Midbrain (tissue), 1 donor: ENCODE measurements at places on chromosomes 3 and 15.

- no peak for DNase-seq
Observed at GRCh38 chr3:52353291-52353855, 37.3 kb downstream of the DNAH1 start.

GRCh38 chr15:48603123-48603500, 42.4 kb downstream of the FBN1 start:
- no peak for DNase-seq

GRCh38 chr15:52232327-52232726, 41.1 kb upstream of the GNB5 start:
- no peak for DNase-seq

DNA sequence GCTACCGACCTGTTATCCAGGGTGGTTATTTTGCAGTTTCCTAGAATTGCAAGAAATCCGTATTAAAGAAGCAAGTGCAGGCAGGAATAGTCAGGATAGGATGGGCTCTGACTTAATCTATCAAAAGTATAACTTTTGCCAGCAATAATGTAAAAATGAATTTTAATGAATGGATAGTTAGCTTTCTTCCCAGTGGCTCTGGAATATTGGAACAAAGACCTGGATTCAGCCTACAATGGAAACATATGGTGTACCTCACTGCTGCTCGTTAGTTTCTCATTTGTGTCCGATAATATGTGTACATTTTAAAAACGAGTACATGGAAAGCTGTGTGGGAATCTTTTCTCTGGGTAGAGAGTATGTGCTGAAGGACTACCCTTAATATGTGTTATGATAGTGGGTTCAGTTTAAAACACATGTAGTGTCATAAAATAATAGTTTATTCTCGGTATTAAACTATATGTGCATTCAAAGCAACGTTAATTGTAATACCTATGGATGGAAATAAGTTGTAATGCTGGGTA, 805 bp downstream of the SERPINI1 start:
- DNase-seq, result peak; percentile 26

GRCh38 chr15:47715856-47716445, 1.4 kb upstream of the SEMA6D start:
- DNase-seq, result peak; percentile 81

GRCh38 chr15:62742409-62743171, 300.0 kb upstream of the TPM1 start:
- peak; percentile 73 for DNase-seq

GRCh38 chr15:75043509-75044257, 20.3 kb downstream of the PPCDC start:
- peak; percentile 93 for DNase-seq

GRCh38 chr3:17945799-17946399, 203.5 kb upstream of the TBC1D5 start:
- no peak for DNase-seq

GRCh38 chr3:69386556-69387385, 883 bp upstream of the FRMD4B start:
- DNase-seq, result no peak

- no peak for DNase-seq
Observed at GRCh38 chr3:123361071-123361470, 87.8 kb downstream of the ADCY5 start.

DNA sequence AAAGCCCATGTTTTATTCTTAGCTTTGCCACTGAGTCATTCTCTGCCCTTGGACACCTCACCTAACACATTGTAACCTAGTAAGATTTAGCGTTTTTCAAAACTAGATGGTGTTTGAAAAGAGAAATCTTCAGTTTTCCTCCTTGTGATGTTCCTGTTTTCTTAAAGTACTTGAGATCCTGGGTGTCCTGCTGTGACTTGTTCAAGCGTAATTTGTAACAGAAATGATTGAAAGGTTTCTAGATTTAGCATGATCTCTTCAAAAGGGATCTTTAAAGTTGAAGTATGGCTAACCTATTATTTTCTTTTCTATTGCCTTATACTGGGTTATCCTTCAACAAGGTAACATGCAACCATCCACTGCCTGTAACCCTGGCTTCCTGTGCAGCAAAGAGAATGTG, 32.6 kb upstream of the SPATA16 start:
- DNase-seq, result no peak

GRCh38 chr3:184531626-184532280, 29.8 kb upstream of the EPHB3 start:
- DNase-seq, result no peak

DNA sequence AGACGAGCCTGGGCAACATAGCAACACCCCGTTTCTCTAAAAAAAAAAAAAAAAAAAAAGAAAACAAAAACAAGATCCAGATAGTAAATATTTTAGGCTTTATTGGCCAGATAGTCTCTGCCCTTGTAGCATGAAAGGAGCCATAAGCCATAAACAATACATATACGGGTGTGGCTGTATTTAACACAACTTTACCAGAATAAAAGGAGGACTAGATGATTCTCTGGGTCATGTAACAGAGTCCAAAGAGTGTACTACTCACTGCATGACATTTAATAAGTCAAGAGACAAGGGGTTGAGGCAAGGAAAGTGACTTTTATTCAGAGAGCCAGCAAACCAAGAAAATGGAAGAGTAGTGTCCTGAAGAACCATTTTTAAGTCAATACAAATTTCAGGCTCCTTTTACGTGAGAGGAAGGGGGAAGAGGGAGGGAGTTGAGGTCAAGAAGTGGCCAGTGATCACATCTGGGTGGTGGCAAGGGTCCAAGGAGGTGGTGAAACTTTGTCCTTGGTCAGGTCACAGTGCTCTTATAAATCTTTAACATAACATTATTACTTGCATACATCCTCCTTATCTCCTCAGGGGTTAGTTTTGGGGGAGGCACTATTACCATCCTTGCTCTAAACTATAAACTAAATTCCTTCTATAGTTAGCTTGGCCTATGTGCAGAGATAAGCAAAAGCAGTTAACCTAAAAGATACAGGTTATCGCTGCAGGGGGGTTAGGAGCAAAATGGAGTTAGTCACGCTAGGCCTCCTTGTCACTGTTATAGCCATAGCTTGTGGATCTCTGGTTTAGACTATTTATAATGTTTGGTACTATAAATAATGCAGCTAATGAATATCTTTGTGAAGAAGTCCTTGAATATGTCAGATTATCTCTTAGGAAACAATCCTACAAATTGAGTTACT, 46.1 kb downstream of the METTL6 start:
- DNase-seq, result no peak

DNA sequence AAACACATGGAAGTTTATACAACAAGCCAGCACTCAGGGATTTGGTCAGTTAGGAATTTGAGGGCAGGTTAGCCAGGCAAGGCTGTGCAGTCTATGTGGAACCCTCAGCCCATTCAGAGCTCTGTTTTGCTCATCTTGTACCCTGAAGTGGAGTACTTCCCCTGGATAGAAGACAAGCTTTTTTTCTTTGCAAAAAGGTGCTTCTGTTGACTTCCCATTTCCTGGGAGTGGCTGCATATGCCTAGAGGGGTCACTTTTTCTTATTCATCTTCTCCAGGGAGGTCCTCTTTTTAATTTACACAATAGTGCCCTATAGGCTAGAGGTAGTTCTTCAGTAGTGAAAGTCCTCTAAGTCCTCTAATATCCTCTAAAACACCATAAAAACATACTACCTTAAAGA, 225.0 kb upstream of the P2RY1 start:
- DNase-seq, result no peak

GRCh38 chr15:36053746-36054145, 507.8 kb upstream of the DPH6 start:
- no peak for DNase-seq

- DNase-seq, result no peak
Observed at GRCh38 chr15:96849271-96849900, 518.9 kb downstream of the NR2F2 start.

GRCh38 chr15:70283511-70283910, 185.8 kb upstream of the TLE3 start:
- DNase-seq, result no peak

GRCh38 chr3:72862314-72863090, 14.3 kb upstream of the SHQ1 start:
- no peak for DNase-seq

GRCh38 chr3:52704611-52705437, 767 bp downstream of the GLT8D1 start:
- no peak for DNase-seq

DNA sequence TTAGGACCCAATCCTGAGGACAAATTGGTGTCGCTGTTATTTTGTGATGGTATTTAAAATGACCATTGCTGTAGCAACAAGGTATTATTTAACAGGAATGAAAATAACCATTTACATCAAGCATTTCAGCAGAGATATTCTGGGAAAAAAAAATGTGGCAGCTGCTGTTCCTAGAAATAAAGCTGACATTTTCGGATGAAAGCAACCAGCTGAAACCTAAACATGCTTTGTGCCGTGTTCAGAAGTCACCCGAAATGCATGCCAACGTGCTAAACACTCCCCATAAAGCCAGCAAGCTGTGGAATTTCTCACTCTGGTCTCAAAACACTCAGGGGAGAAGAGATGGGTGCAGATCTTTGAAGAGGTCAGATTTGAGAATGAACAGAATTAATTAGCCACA, 31.5 kb upstream of the TAFA4 start:
- DNase-seq, result no peak

DNA sequence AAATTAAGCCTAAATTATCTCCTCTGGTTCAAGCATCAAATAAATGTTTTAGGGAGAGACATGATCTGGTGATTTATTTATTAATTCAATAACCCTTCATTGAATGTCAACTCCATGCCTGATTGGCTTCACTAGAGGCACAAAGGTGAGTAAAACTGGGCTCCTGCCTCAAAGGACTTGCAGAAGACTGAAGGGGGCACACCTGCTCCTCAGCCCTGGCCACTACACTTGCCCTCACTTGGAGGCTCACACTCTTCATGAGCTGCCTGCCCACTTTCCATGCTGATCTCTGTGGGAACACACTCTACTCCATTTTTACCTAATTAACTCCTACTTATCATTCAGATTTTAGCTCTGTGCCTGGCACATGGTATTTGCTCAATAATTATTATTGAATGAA, 84.4 kb upstream of the KCNMB2 start:
- DNase-seq, result no peak

- no peak for DNase-seq
Observed at GRCh38 chr3:113712129-113712528, 15.7 kb upstream of the USF3 start.

GRCh38 chr3:188752850-188753249, 418.9 kb upstream of the TPRG1 start:
- no peak for DNase-seq

- no peak for DNase-seq
Observed at GRCh38 chr3:187987924-187988323, 166.0 kb upstream of the LPP start.

DNA sequence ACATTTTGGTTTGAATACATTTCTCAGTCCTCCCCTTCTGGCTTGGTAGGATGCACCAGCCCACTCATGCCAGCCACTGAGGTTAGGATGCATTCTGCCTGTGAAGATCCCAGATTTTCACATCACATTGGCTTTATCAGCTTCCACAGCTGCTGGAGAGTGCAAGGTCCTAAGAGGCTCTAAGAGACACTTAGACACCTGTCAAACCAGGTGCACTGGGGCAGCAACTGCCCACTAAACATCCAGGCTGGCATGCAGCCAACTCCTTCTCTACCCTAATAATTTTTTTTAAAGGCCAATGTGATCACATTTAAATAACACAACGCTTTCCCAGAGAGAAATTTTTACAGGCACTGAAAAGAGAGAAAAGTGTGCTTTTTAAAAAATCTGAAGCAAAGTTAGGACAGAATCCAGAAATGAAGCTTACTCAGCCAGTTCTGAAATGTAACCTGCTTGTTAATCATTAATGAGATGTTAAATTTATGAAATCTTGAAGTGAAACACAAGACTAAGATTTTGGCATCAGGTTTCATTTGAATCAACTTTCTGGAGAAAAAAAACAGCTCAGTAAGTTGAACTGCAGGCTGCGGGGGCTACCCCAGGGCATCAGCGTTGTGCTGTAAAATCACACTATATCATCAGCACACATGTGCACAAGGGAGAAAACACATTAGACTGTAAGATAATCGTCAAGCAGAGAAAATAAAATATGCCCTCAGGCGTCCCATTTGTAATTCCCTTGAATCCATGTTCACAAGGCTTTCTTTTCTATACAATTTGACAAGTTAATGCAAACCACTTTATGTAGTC, 312.9 kb downstream of the ZBBX start:
- no peak for DNase-seq

DNA sequence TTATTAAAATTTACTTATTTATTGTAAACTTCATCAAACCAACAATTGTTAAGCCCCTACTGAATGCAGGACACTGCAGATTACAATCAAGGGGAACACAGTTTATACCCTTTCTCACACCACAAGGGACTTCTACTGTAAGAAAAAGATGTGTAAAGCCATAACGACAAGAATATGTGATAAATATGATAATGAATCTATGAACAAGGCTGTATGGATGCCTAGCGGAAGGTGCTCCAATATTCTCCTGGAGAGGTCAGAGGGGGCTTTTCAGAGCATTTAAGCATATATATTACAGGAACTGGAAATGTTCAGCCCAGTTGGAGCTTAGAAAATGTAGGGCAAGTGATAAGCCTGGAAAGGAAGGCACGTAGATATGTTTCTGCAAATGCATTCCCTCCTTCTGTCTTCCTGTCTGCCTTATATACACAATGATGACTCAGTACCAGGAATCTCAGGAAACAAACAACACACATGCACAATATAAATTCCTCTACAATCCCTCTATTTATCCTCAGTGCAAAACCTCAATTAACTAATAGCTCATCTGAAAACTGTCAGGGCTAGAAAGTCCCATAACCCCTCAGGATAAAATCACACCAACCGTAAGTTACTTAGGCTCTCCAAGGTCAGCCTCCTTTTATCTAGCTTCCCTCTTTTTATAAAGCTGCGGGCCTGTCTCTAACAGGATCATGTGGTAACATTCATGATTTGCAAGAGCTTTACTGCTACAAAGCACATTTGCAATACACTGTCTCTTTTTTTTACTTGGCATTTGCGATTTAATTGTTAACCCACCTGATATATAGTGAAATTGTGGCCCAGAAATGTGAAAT, 393.1 kb downstream of the LPP start:
- no peak for DNase-seq

GRCh38 chr3:171846597-171846996, 3.4 kb downstream of the TMEM212 start:
- DNase-seq, result no peak

DNA sequence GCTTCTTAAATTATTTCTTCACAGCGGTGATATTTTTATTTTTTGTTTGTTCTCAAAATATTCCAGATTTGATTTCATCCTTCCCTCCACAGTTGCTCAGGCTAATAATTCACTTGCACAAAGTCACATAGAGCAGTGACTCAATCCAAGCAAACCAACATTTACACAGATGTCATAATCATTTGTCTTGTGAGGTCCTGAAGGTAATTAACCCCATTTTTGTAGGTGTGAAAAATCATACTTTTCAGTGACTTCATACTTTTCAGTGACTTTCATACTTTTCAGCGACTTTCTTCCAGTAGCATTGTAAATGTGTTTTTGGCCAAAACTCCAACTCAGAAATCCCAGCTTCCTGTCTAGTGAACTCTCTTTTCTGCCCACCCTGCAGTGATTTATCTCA, 32.1 kb downstream of the CD200 start:
- DNase-seq, result no peak
